ENCODE measurements at places on chromosomes 11 and 22.

DNA sequence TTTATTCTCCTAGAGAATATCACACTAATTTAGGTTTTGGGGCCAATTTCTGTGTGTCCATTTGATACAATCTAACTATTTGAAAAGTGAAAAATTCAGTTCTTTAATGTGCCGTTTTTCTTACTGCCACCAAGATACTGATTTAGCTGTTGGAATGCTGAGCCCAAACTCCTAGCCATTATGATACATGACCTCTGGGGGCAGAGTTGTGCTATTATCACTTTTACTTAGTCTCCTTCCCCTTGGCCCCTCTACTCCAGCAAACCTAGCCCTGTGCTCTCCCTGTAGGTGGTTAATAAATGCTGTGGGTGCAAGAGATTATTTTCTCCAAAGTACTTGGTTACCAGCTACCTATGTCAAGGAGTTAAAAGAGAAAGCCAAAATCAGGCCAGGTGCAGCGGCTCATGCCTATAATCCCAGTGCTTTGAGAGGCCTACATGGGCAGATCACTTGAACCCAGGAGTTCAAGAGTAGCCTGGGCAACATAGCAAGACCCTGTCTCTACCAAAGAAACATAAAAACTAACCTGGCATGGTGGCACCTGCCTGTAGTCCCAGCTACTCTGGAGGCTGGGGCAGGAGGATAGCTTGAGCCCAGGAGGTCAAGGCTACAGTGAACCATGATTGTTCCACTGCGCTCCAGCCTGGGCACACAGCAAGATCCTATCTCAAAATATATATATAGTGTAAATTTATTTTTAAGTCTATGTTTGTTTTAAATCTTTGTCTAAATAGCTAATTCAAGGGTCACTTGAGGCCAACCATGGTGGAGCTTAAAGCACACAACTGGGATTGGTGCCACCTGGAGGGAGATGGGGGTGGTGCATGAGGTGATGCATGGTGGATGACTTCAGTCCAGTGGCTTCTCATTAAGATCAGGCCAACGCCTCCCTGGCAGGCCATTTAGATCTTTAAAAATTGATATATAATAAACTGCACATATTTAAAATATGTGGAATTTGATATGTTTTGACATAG is 193.2 kb upstream of the PLET1 start:
- DNase-seq: peak; percentile 19

GRCh38 chr22:38741166-38741565 is 14.6 kb downstream of the SUN2 start:
- DNase-seq: no peak

DNA sequence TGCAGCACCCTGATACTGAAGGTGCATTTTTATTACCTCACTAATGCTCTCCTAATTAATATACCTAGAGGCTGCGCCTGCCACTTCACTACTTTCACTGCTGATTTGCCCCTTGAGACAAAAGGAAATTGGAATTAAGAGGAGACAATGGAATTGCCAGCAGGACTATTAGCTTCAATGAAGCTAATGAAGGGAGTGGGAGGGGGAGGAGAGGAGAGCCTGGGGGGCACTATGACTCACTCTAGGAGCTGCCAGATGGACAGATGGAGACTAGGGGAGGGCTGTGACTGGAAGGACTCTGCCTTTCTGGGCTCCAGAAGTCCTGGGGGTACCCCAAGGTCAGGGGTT is 102.8 kb upstream of the DRD2 start:
- DNase-seq: no peak

DNA sequence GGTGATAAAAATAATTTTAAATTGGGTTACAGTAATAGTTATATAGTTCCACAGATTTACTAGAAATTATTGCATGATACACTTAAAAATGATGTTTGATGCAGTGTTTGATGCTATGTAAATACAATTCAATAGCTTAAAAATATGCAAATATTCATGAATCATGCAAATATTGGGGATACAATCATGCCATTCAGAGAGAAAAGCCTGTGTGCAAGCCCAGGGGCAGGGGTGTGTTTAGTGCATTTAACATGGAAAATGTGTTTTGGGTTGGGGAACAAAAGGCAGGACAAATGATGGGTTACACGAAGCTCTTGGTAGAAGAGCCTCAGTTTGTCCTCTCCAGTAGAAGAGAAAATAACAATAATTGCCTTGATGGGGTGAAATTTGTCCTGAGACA is 6.0 kb downstream of the TRIM22 start:
- DNase-seq: no peak

DNA sequence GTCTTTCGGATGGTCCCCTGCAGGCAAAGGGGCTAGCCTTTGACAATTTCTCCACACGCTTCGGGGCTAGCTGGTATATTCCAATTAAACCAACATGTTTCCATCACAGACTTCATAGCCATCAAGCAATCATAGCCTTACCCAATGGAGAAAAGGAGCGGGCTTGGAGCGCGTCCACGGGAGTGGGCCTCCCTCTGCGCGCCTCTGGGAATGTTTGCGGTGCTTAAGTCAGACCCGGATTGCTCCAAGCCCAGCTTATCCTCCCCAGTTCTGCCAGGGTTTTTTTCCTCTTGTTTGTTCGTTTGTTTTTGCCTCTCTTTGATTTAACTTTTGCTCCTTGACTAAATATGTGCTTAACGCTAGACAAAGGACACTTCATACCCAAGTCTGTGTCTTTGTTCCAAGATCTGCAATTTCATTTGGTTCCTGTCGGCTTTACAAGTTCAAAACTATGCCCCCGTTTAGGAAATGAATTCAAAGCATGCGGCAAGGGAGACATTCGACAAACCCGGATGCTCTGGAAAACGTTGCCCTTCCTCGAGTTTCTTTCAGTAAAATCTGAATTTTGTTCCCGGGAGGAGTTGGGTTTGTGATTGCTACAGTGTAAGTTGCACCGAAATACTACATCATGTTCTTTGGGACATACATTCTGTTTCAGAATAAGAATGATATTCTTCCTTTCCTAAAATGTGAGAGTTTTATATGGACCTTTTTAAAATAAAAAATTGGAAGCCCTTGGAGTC is 1.0 kb upstream of the GLB1L2 start:
- DNase-seq: no peak

DNA sequence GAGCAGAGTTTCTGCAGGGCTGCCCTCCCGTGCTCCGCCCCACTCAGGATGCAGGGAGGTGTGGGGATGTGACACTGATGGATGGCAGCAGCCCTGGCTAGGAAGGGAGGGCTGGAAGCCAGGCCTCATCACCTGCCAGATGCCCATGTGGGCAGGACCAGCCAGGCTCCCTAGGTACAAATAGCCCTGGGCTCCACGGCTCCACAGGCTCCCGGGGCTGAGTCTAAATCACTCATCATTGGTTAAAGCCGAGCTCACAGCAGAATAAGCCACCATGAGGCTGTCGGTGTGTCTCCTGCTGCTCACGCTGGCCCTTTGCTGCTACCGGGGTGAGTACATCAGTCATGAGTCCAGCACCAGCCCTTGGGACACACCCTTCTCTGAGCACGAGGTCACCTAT is at the start of gene SCGB1D1:
Gene SCGB1D1, plus strand, starts transcription at position 206 of the 400 bp plus-strand sequence. Its CDS starts 69 bp downstream, at position 275.
- no peak for DNase-seq

- no peak for DNase-seq
Observed at GRCh38 chr22:49429066-49429465, 398.6 kb downstream of the BRD1 start.

- DNase-seq: no peak
Observed at GRCh38 chr22:45673482-45674175, 2.0 kb downstream of the ATXN10 start.

DNA sequence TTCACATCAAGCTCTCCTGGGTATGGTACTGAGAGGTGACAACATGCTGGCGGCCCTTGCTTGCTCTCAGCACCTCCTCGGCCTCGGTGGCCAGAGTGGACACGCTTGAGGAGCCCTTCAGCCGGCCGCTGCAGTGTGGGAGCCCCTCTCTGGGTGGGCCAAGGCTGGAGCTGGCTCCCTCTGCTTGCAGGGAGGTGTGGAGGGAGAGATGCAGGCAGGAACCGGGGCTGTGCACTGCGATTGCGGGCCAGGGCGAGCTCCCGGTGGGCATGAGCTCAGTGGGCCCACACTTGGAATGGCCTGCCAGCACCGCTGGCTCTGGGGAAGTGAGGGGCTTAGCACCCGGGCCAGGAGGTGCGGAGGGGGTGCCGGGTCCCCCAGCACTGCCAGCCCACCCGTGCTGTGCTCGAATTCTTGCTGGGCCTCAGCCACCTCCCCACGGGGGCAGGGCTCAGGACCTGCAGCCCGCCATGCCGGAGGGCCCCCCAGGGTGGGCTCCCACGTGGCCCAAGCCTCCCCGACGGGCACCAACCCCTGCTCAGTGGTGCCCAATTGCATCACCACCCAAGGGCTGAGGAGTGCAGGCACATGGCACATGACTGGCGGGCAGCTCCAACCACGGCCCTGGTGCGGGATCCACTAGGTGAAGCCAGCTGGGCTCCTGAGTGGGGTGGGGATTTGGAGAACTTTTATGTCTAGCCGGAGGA is 106.2 kb downstream of the RAB38 start:
- no peak for DNase-seq

DNA sequence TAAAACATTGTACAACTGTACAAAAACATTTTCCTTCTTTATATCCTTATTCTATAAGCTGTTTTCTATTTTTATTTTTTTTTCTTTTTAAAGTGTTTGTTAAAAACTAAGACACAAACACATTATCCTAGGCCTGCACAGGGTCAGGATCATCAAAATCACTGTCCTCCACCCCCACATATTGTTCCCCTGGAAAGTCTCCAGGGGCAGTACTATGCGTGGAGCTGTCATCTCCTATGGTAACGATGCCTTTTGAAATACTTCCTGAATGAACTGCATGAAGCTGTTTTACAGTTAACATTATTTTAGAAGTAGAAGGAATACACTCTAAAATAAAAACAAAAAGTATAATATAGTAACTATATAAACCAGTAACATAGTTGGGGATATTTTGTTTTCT is 67.2 kb downstream of the ZC3H12C start:
- DNase-seq: no peak

GRCh38 chr22:37298748-37299495 is 16.6 kb downstream of the CYTH4 start:
- DNase-seq: no peak

- no peak for DNase-seq
Observed at GRCh38 chr11:124749912-124750311, 2.1 kb downstream of the VSIG2 start.

DNA sequence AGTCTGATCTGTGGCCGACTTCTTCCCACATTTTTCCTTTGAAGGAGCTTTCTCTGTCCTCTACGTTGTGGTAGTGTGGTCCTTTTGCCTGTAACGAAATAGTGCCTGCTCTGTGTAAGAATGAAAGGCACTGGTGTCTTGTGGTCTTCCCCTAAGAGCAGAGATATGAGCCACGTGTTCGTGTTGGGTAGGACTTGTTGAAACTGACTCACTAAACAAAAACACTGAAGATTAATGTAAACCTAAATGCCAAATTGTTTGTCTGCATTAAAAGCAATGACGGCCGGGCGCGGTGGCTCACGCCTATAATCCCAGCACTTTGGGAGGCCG is 10.1 kb upstream of the RPS3 start:
- DNase-seq: no peak

GRCh38 chr22:22244316-22245250 is at the start of gene VPREB1:
VPREB1 (plus strand) TSS chr22:22244786; CDS start chr22:22244814, 28 bp downstream.
- no peak for DNase-seq
